ENCODE measurements at places on chromosomes 4 and X.

GRCh38 chr4:10245751-10246150 is 129.2 kb upstream of the WDR1 start:
- DNase-seq, result no peak

GRCh38 chr4:54659313-54659712 is 1.6 kb downstream of the KIT start:
- DNase-seq, result no peak

GRCh38 chr4:52588097-52588496 is 71.0 kb downstream of the USP46 start:
- DNase-seq, result no peak

DNA sequence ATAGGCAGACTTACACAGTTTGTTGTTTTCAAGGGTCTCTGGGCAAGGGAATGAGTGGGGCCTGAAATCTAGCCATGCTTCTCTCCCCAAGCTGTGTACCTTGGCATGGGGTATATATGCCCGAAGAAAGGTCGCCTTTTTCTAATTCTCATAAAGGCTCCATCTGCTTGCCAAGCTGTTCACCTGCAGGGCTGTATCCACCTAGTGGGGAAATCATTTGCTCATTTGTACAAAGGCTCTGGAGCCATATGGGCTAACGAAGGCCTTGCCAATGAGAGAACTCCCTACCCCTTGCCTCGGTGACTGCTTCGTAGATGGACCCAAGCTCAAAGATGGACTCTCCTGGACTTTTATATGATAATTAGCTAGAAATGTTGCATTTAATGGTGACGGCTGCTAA is 1097.0 kb downstream of the PDHA2 start:
- DNase-seq, result no peak

- no peak for DNase-seq
These were observed 176.2 kb upstream of the RBPJ start for GRCh38 chr4:26144526-26145155.

DNA sequence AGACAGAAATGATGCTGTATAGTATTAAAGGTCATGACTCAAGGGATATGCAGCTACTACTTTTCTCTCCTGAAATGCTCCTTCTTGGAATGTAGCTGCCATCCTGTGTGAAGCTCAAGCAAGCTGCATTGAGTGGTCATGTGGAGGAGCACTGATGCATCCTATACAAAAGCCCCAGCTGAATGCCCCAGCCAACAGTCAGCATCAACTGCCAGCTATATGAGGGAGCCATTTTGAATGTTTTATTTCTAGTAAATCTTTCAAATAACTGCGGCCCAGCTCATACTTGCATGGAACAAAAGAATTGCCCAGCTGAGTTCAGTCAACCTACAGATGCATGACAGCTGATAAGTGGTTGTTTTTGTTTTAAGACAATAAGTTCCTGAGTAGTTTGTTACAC is 165.0 kb upstream of the GEMIN8 start:
- DNase-seq, result no peak

All from stimulated activated CD8-positive, alpha-beta memory T cell treated with anti-CD3 and anti-CD28 coated beads, Interleukin-7, amount 100 ng/mL, for 1 hour (primary cell).